ENCODE measurements at places on chromosomes 11 and 22. TPM values are rescaled to one million over a fixed set of nuclear protein-coding genes. Genes with fewer than 3 reads are reported as not detected.

DNA sequence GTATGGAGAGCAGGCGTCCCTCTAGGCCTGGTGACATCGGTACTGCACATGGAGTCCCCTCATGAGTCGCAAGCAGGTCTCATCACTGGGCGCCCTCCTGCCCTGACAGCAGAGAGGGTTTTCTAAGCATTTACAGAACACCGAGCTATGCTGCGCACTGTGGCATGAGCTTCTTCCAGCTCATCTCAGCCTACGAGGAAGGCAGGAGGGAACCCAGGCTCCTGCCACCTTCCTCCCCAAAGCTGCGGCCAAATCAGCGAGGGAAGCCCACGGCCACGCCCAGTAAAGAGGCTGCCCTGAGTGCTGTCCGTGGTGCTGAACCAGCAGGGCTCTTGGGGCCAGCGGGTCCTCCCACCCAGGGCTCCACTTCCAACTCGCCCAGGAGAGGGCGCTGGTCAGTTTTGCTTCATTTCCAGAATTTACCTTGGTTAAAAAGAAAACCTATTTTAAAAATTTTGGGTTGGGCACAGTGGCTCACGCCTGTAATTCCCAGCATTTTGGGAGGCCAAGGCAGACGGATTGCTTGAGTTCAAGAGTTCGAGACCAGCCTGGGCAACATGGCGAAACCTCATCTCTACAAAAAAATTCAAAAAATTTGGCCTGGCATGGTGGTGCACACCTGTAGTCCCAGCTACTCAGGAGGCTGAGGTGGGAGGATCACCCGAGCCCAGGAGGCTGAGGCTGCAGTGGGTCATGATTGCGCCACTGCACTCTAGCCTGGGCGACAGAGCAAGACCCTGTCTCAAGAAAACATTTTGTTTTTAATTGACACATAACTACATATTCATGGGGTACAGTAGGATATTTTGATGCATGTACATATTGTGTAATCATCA, 34.2 kb downstream of the PHF21B start:
- peak; percentile 58 for DNase-seq

- no peak for DNase-seq
Measured at GRCh38 chr11:61617515-61617914, 36.6 kb upstream of the SYT7 start.

DNA sequence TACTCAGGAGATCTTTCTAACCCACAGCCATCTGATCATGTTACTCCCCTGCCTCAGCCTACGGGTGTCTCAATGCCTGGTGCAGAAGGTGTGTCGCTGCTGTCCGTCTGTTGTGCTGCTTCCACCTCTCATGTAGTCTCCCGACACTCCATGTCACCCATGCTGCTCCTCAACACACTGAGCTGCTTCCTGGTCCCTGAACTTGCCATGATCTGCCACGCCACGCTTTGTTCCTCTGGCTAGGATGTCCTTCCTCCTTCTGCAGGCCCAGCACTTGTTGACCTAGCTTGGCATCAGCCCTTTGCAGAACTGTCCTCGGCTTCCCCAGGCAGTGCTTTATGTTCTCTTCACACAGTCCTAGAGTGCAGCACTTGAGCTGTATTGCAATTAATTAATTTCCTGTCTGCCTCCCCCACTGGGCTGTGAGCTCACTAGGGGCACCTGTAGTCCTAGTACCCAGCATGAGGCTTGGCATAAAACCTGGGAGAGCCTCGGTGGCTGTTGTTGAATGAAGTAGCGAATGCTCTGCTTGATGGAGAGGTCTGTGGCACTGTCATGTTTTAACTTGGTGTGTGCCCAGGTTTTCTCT, 9.5 kb downstream of the GTPBP1 start:
- no peak for DNase-seq

DNA sequence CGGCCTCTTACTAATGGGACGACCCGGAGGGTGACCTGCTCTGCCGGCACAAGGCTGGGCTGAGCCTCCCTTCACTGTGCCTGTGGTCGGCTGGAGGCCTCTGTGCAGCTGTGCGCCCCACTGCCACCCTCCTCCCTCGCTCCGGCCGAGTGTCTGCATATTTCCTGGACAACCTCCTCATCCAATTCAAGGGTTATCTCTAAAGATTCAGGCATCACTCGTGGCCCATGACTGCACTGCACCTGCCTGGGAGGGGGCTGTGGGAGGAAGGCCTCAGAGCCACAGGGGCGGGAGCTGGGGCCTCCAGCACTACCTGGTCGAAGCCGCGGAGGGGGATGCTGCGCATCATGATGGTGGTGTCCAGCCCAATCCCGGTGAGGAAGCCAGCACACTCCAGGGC, 43.1 kb upstream of the GNB1L start:
- no peak for DNase-seq

GRCh38 chr11:62370743-62371440, 33.6 kb downstream of the ASRGL1 start:
- no peak for DNase-seq

DNA sequence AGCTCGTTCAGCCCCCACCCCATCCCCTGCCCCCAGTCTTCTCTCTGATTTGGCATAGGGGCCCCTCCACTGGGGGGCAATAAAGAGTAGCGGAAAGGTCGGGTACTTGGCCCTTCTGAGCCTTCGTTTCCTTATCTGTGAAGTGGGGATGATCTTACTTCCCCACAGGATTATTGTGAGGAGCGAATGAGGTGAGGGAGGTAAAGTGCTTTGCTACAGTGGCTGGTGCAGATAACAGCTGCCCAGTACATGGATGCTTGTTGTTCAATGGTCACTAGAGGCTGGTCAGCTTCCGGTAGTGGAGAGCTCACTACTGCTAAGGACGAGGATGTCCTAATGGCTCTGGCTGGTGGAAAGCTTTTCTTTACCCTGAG, 101.2 kb downstream of the CEP164 start:
- DNase-seq, result no peak

- DNase-seq, result no peak
Measured at GRCh38 chr11:117582433-117582832, 214.6 kb downstream of the DSCAML1 start.

- DNase-seq, result no peak
Measured at GRCh38 chr11:33185756-33186155, 24.5 kb upstream of the CSTF3 start.

DNA sequence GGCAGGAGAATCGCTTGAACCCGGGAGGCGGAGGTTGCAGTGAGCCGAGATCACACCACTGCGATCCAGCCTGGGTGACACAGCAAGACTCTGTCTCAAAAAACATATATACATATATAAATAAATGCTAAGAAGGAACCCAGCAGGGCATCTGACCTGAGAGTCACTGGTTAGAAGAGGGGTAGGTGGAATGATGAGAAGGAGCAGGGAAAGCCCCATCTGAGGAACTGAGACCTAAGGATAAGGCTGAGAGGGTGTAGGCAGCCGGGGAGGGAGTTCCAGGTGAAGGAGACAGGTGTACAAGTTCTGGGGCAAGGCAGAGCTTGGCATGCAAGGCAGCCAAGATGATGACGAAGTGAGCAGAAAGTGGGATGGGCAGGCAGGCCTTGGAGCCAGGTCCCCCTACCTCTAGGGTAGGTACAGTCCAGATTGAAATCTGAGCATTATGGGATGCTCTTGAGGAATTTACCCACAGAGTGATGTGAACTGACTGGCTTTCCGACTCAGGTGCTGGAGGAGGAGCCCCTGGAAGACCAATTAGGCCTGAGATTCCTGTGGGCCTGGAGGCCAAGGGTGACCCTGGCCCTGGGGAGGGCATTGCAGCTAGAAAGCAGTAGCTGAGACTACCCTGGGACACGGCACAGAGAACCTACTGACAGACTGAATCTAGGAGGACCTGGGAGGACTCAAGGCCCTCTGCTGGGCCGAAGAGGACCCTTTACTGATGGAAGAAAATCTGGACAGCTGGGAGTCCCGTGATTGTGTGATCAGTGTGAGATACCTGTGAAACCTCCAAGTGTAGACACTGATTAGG, 22.8 kb downstream of the KLHL22 start:
- DNase-seq, result no peak

DNA sequence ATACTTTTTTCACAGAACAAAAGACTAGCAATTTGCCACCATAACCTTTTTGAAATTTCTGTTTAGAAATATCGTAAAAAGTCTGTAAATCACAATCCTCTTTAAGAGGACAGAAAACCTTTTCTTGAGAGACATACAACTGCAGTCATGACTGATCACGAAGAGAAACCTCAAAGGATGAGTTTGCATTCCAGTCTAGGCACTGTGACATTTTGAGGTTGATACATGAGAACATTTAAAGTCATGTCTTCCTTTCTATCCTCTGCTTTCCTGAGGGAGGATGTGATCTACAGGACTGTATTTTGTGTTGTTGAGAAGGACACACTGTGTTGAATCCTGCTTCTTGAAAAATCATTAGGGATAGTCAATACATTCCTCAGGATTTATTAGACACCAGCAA, 476.7 kb upstream of the CCDC179 start:
- DNase-seq, result no peak

GRCh38 chr22:24926849-24927579, 19.5 kb downstream of the LHFPL7 start:
- peak; percentile 49 for DNase-seq

Gene GPHA2
- not detected for total RNA-seq

Gene CLMP
- total RNA-seq, result 0.18 TPM

Measured in endothelial cell of umbilical vein (primary cell).